Putamen (tissue), 1 donor: ENCODE measurements at places on chromosomes 2 and 18.
A peak's percentile ranks its signal among the peaks of the same experiment; 100 is the strongest.

- DNase-seq, result peak; percentile 20
Observed at GRCh38 chr2:169928463-169928864, 101.2 kb downstream of the UBR3 start.

- DNase-seq, result no peak
Observed at GRCh38 chr2:101408925-101409324, 21.6 kb upstream of the CREG2 start.

DNA sequence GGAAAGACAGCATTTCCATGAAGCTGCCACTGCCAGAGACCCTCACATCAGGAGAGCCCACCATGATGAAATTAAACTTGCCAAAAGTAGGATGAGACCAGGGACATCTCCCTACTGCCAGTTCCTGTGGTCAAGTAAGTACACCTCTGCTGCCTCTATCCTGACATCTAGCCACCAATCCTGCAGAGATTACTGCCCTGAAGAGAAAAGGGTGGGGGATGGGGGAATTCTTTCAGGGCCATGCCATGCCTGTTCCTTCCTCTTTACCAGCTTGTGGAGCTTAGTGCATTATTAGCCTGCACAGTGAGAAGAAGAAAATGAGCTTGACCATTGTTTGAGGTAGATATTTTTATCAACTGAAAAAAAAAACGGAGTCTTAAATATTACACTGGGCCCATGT, 397.2 kb upstream of the CDH2 start:
- DNase-seq, result no peak

DNA sequence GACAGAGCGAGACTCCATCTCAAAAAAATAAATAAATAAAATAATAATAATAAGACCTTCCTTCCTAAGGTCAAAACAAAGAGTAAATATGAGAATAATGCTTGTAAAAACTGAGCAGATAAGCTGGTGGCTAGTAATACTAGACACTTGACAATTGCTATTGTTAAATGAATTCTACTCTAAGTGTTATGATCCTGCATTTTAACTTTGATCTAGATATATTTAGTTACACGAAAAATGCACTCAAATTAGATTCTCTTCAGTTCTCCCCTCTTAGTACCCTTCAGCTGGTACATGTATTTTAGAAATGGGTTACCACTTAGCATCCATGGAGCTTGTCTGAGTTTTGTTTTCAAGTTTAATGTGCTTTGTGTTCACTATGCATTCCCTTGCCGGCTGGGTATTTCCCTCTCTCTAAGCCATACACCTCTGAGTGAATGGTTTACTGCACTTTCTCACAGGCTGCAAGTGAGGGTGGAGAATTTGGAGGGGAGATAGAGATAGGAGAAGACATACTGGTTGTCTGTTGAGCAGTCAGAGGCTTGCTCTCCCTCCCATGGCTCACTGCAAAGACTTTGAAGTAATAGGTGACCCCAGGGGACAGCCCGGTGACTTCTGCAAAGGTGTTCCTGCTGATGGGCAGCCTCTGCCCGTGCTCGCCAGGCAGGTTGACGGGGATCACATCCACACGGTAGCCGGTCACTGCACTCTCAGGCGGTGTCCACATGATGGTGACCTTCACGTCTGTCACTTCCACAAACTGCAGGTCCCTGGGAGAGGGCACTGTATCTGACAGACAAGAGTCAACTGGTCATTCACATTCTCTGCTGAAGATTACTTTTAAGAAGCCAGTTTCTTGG, 29.9 kb downstream of the FN1 start:
- DNase-seq, result no peak

GRCh38 chr2:55232863-55233657, 572 bp downstream of the RPS27A start:
- no peak for DNase-seq

DNA sequence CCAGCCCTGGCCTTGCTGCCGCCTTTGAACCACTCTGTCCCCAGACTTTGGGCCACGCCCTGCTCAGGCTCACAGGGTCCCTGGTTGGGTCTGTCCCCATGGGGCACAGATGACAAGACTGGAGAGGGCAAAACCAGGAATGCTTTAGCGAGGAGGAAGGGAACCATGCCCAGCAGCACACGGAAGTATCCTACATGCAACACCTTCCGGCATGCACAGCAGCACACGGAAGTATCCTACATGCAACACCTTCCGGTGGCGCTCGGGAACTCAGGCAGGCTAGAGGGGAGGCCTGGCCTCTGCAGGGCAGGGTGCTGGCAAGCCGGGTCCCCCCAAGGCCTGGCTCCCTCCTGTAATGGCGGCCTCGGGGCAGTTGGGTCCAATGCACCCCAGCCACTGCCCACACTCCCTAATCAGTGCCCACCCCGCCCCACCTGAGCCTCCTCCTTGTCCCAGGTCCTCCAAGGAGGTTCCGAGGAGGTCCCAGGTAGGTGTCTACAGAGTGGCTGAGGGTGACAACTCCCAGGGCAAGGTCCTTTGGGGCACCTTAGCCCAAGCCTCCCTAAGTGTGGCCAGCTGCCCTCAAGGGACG, 33.6 kb upstream of the SNED1 start:
- no peak for DNase-seq

- DNase-seq, result no peak
Observed at GRCh38 chr2:141557329-141558095, 573.3 kb downstream of the LRP1B start.

- DNase-seq, result no peak
Observed at GRCh38 chr2:235678712-235679111, 184.9 kb downstream of the AGAP1 start.

GRCh38 chr2:205807229-205807628, 124.9 kb downstream of the NRP2 start:
- no peak for DNase-seq

- DNase-seq, result no peak
Observed at GRCh38 chr2:173290046-173290445, 64.6 kb upstream of the CDCA7 start.

DNA sequence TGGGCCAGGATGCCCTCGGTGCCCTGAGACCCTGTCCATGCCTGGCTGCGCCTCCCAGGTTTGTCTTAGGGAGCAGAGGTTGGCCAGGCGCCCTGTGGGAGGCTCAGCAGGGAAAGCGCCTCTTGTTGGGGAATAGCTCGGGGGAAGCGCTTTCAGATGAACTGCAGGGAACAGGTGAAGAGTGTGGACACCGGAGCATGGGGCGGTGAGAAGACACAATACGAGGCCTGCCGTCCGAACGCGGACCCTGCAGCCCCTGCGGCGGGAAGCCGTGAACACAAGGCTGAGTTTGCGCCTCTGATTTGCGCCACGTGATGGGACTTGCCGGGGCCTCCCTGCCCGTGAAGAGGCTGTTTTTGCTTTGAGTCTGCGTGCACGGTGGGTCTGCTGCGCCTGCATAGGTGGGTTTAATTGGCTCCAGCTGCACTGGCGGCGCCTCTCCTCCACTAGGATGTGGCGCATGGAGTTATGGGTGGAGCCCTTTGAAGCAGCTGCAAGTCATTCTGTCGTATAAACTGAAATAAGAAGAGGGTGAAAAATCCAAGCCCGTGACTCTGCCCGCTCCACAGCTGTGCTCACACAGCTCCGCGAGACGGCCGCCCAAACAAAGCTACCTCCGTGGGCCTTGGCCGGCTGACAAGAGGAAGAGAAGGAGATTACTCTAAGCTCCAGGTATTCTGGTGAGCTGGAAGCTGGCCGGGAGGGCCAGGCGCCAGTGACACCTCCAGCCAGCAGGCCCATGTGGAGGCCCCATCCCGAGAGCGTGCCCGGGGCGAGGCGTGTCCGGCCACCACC, 103.5 kb upstream of the CTDP1 start:
- no peak for DNase-seq

- DNase-seq, result no peak
Observed at GRCh38 chr2:151861174-151861573, 33.0 kb upstream of the ARL5A start.

DNA sequence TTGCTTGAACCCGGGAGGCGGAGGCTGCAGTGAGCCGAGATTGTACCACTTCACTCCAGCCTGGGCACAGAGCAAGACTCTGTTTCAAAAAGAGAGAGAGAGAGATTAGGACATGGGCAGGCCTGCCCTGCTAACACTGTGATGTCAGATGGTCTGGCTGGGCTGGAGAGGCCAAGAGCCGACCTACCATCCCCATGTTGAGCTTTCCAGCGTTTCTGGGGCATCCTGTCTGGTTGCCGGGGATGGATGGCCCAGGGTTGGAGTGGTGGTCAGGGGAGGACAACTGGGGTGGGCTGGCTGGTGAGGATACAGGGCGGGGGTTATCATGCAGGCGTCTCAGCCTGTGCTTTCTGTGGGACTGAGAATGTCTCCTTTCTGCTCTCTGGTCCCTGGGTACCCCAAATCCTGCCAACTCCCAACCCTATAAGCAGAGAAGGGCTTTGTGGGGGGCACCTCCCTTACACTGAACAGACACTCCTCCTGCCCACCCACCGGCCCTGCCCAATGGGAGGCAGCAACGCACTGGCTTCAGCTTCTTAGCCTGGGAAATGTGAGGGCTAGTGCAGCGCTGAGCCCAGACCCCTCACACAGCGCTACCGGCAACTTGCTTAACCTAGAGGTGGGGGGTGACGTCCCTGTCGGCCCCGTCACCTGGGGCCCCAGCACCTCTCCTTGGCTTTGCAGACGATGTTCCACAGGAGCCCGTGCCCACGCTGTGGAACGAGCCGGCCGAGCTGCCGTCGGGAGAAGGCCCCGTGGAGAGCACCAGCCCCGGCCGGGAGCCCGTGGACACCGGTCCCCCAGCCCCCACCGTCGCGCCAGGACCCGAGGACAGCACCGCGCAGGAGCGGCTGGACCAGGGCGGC, 5.4 kb downstream of the SNORC start:
- DNase-seq, result no peak

DNA sequence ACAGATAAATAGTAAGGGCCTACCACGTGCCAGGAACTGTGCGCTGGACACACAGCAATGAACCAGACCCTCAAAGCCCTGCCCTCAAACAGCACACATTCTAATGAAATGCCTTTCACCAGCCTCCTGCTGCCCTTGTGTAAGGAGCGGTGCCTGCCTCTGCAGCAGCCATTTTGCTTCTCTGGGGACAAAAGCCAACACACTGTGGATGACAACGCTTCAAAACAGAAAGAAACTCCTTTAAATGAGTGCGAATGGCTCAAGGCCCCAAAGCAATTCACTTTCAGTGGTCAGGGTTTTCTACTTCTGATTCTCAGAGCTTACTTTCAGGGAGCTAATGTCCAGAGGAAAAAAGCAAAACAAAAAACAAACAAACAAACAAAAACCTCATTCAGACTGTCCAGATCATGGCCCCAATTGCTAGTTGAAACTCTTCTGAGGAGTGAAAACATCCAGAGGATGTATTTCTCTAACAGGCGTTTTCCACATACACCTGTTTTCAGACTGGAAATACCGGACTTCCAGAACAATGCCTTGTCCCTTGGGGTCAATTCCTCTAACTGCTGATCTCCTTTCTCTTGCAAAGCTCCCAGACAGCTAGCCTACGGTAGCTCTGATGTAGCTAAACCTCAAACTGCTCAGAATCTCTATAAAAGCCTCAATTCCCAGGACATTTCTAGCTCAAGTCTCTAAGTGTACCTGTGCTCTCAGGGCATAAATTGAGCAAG, 323.3 kb upstream of the ZNF521 start:
- DNase-seq, result no peak
